ENCODE measurements at places on chromosomes 5 and 9.

DNA sequence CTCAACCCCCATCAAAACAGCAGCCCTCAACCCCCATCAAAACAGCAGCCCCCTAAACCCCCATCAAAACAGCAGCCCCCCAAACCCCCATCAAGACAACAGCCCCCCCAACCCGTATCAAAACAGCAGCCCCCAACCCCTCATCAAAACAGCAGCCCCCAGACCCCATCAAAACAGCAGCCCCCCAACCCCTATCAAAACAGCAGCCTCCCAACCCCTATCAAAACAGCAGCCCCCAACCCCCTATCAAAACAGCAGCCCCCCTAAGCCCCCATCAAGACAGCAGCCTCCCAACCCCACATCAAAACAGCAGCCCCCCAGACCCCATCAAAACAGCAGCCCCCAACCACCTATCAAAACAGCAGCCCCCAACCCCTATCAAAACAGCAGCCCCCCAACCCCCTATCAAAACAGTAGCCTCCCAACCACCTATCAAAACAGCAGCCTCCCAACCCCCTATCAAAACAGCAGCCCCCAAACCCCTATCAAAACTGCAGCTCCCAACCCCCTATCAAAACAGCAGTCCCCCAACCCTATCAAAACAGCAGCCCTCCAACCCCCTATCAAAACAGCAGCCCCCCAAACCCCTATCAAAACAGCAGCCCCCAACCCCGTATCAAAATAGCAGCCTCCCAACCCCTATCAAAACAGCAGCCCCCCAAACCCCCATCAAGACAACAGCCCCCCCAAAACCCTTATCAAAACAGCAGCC, 1.2 kb downstream of the TPPP start:
- no peak for DNase-seq

- no peak for DNase-seq
These were observed 350.7 kb upstream of the TLE4 start for GRCh38 chr9:79221084-79221483.

DNA sequence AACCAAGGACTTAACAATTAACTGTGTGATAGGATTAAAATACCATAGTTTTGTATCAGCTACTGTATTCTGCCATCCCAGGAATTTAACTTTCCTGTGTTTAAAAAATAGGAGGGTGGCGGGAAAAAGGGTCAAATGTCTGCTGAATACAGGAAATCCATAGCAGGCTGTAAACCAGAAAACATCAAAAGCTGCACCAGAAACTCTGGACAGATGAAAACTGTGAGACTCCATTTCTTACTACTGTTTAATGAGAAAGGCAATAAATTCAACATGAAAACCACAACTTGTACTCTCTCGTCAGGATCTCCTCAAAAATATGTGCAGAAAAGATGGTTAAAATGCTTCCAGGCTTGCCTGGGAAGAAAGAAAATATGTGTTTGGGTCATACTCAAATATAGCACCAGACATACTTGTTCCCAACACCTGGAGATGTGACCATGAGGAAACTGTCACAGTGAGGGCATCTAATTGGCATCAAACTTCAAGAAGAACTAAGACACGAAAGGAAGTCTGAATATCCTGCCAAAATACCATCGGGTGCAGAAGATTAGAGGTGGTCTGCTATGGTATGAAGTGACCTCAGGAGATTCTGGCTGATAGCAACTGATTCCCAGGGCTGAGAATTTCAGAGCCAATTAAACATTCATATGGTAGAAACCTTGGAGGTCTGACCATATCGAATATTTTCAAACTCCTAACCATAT, 164.7 kb upstream of the TARS1 start:
- no peak for DNase-seq

DNA sequence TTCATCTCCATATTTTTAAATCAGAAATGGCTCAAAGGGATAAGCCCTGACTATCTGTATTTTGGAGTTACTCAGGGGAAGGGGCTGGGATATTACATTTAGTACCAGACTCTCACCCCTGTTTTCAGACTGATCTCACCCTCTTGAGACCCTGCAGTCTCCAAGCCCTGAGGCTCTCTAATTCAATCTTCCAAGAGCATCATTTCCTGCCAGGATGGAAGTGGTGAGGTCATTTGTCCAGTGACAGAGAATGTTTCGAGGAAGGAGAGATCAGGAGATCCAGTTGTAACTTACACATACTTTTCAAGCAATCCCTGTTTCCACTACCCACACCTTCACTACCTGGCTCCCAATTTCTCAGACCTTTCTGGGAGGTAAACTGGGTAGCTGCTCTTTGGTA, 295.5 kb upstream of the EFNA5 start:
- DNase-seq = no peak

DNA sequence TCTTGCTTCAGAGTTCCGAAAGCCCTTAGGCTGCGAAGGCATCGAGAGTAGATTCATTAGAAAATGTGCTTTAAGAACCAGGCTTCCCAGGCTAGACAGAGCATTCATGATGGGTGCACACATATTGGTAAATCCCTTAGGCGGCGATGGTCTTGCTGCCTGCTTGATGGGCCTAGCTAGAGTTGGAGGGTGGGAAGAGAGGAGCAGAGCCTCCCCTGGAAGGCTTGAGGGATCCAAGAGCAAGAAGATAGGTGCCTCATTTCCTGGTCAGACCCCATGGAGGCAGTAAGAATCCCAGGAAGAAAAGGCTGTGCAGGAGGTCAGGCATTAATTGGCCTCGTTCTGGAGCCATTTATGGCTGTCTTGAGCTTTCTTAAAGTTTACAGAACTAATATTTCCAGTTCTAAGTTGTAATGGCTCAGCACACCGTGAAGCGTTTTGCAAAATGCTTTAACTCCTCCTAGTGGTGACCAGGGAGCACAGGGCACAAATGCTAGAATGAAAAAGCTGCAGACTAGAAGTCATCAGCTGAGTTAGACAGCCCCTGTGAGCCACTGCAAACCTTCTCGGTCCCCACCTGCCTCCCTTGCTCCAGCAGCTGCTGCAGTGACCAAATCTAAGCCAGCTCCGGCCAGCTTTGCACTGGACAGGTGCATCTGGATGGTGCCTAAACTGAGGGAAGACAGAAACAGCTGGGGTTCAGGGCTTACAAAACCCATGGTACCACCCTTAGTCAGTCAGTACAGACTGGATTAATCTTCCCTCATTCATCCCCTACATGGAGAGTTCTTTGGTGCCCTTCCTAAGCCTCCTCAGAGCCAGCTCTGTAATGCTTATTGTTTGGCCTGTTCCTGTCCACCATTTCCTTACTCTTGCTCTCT, 14.7 kb downstream of the SLC45A2 start:
- peak; percentile 46 for DNase-seq

- DNase-seq = no peak
These were observed 70.3 kb downstream of the FYB1 start for GRCh38 chr5:39148983-39149534.

- no peak for DNase-seq
These were observed 1.6 kb downstream of the TDRD7 start for GRCh38 chr9:97413462-97413861.

DNA sequence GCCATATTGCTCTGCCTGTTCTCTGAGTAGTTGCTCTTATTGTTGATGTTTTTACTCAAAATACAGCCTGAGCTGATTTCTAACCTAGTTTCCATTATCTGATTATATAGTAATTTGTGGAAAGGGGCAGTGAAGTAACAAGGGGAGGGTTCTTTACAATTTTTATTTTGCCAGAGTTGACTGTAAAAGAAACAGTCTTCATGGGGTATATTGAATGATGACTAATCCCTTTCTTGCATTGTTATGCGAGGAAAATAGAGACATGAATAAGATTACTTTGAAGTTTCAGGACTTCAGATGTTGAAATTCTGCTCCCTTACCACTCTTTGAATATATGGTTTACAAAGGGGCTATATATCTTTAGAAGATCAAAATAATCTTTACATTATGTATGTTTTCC, 9.1 kb upstream of the LRRC70 start:
- no peak for DNase-seq

- DNase-seq = no peak
These were observed 44.8 kb upstream of the RNF130 start for GRCh38 chr5:180116077-180116999.

DNA sequence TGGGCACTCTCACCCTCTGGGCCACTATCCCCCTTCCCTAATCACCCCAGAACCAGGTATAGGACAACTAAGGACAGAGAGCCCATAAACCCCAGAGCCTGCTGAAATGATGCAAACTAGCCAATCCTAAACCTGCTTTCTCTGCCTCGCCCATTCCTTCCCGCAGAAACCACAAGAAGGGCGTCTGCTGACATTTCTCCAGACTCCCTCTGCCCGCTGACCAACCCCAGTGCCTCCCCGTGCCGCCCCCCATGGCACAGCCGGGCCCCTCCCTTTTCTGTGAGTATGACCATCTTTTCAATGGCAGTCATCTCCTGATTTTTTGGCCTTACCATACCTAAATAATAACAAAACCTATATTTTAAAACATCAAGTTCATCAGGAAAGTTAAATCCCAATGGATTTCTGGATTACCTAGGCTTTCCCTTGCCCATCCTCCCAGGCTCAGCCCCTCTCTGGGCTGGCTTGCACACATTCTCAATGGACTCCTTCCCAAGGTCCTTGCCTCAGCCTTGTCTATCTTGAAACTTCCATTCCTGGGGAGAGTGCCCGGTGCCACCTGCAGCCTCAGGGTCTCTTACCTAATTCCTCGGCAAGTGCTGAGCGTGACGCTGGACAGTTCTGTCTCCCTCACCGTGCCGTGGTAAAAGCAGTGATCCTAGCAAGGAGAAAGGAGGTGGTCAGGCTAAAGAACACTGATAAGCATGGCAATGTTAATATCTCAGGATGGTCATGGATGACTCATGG, 45.2 kb downstream of the ADAM19 start:
- no peak for DNase-seq

DNA sequence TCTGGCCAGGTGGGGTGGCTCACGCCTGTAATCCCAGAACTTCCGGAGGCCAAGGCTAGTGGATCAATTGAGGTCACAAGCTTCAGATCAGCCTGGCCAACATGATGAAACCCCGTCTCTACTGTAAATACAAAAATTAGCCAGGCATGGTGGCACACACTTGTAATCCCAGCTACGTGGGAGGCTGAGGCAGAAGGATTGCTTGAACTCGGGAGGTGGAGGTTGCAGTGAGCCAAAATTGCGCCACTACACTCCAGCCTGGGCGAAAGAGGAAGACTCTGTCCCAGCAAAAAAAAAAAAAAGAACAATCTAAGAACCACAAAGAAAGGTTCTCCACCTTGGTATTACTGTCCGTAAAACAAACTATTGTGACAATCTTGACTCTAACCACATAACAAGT, 9.7 kb downstream of the MYO10 start:
- DNase-seq = no peak
